ENCODE measurements at places on chromosomes 5 and 9.

GRCh38 chr5:130323804-130324454, 419.7 kb downstream of the CHSY3 start:
- no peak for DNase-seq

DNA sequence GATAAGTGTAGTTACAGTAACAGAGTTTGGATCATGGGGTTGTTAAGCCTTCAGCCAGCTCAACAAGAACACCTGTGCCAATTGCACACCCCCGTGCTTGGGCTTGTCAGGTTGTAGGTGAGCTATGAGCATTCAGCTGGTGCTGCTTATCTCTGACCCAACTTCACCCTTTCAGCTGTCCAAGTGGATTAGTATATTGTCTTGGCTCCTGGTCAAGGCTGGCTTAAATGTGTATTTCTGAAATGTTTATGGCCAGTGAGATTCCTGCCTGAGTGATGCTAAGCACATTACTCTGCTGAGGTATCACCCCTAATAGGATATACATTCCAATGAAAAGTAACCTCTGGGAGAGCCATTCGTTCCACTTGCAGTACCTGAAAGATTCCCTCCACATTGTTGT, 44.2 kb upstream of the LMNB1 start:
- no peak for DNase-seq

GRCh38 chr9:24608599-24608998, 62.9 kb upstream of the IZUMO3 start:
- DNase-seq = no peak

GRCh38 chr9:93464876-93465275, 11.5 kb upstream of the FAM120AOS start:
- DNase-seq = no peak

- no peak for DNase-seq
Measured at GRCh38 chr5:94314460-94315131, 303.8 kb downstream of the KIAA0825 start.

- DNase-seq = no peak
Measured at GRCh38 chr9:68509689-68510088, 31.0 kb downstream of the TMEM252 start.

DNA sequence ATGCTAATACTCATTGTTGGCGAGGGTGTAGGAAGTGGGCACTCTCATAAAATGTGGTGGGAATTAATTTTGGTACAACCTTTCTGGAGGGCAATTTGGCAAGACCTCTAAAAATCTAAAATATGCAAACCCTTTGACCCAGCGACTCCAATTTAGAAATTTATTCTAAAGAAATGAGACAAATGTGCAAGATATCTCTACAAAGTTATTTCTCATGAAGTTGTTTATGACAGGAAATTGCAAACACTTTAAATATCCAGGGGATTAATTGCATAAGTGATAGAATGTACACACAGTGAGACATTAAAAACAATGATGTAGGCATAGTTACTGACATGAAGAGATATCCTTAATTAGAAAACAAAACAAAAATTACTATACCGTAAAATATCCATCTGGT, 246.3 kb upstream of the MAP3K1 start:
- DNase-seq = no peak

DNA sequence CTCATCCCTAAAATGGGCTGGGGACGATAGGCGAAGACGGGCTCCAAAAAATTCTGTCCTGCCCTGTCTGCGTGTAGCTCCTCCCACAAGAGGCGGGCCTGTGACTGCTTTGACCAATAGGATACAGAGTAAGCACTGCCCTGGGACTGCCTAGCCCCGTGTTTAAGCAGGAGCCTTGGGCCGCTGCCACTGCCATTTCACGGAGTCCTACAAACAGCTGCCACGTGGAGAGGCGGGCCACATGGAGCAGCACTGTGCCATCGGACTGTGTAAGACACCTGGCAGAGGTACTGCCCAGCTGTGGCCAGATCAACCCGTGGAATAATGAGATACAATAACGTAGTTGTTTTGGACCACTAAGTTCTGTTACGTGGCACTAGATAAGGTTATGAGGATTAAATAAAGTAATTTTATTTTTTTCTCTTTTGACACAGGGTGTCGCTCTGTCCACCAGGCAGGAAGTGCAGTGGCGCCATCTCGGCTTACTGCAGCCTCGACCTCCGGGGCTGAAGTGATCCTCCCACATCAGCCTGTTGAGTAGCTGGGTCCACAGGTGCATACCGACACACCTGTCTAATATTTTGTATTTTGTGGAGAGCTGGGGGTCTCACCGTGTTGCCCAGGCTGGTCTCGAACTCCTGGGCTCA, 87.2 kb downstream of the LMNB1 start:
- DNase-seq = peak; percentile 47

DNA sequence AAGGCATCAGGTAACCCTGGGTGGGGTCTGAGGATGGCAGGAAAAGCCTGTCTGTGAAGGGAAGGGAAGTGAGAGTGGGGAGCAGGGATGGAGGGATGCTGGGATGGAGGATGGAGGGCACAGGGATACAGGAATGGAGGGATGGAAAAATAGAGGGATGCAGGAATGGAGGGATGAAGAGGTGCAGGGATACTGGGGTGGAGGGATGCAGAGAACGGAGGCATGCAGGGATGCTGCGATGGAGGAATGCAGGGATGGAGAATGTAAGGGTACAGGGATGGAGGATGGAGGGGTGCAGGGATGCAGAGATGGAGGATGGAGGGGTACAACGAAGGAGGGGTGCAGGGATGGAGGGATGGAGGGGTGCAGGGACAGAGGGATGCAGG, 9.1 kb downstream of the PTGES2 start:
- no peak for DNase-seq

DNA sequence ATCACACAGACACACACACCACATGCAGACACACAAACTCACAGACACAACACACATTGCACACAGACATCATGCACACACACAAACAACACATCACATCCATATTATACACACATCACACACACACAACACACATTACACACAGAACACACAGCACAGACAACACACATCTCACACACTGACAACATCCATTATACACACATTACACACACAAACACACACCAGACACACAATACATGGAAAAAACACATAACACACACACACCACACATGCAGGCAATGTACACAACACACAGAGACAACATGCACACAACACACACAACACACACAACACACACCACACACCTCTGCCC, 4.8 kb upstream of the CCDC187 start:
- no peak for DNase-seq

DNA sequence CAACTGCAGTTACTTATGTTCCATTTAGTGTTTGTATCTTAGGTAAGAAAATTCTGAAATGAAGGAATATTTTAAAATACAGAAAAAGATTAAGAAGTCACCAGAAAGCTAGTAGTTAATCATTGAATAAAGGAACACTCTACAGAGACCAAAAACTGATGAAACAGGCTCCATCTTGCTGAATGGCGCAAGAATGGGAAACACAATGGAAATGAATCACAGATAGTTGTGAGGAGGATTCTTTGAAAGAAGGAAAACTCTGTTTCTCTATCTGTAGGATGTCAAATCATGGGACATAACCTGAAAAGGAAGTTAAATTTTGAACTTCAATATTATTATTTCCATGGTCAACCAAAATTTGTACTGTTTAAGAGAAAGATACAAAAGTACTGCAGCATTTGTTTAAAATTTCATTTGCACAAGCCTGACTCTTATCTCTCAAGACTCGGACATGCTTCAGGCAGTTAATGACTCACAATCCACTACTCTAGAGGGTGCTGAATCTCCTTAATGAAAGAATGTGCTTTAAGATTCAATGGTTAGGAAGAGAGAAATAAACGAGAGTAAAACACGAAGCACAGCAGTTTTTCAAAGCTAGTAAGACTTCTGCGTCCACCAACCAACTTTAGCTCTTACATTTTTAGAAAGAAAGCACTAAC, 1064.4 kb upstream of the DMAC1 start:
- no peak for DNase-seq

DNA sequence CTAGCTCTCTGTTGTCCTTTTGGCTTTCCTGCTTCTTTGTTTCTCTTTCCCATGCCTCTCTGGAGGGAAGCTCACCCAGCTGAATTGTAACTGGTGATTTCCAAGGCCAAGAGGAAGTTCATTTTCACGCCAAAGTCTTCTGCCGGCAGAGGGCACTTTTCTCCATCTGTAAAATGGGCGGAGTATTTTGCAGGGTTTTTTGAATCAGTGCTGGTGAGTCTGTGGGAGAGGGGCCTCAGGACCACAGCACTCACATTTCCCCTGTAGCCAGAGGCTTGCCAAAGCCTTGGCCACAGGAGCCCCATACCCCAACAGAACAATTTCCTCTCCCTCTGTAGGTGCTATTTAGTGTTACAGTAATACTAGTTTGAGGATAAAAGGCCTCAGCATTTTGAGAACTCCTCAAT, 42.3 kb upstream of the MATR3 start:
- DNase-seq = peak; percentile 42

- DNase-seq = no peak
Measured at GRCh38 chr5:14424011-14424685, 157.4 kb upstream of the OTULINL start.

- no peak for DNase-seq
Measured at GRCh38 chr9:131752231-131752884, 12.5 kb upstream of the RAPGEF1 start.

DNA sequence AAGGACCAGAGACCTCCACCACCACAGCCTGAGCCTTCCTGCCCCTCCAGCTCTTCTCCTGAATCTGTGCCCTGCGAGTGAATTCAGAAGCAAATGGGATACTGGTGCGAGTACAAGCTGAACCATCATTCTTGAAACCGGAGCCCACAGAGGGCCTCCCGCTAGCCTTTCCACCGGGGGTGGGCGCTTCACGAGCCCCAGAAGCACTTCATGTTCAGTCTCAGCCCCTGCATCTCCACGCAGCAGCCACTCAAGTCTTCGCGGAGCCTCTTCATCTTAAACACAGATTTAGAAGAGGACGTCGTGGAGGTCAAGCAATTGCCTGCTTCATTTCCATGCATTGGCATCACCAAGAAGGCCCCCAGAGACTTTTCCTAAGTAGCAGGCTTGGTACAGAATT, 26.0 kb upstream of the OLFM1 start:
- no peak for DNase-seq

Measured in erythroblast (primary cell).